Activated T-helper 9 cell treated with anti-CD3 and anti-CD28 coated beads, Interleukin-2, amount 50 U/mL, for 16 hours (primary cell): ENCODE measurements at places on chromosomes 2 and 18.

DNA sequence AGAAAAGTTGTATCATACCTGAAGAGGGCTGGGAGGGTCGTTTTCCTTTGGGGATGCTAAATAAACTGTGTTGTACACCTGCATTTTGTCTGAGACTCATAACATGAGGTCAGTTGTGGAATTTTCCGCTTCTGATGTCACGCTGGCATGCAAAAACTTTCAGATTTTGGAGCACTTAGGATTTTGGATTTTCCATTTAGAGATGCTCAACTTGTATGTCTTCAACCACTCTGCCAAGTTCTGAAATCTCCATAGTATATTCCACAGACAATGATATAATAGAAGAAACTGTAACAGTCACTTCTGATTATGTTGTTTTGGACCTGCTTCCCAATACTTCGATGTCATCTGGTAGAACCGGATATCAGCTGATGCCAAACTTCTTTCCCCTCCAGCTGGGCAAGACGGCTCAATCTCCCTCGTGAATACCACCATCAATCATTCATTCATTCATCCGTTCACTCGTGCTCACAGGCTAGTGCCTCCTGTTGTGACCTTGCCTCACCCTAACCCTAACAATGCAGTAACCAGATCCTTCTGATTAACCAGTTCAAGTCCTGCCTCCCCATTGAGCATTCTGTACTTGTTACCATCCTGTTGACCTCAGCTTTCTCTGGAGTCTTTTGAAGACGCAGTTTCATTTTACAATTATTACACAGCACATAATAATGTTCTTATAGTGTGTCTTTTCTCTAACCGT, 5.3 kb upstream of the PLEKHH2 start:
- DNase-seq: no peak

GRCh38 chr18:9174302-9174701, 37.7 kb downstream of the ANKRD12 start:
- DNase-seq: no peak

- no peak for DNase-seq
Observed at GRCh38 chr2:225573603-225574002, 174.1 kb downstream of the NYAP2 start.

DNA sequence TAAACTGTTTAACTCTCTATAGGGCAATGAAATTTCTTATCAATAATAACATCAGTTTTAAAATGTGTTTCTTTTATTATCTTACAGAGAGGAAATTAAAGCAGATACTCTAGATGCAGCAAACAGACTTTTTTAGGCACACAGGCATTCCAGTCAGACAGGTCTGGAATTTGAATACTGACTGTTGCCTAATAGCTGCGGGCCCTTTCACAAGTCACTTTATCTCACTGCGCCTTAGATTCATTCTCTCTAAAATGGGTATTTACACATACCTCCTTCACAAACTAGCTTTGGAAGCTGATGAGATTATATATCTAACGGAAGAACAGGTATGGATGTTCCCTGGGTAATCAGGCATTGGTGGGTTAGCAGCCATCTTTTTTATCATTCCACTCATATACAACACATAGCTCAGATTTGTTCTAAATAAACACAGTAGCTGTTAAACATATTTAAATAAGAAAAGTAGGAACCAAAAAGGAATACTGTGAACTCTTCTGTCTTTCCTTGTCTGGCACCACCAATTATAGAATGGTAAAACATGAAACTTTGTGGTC, 104.2 kb downstream of the LRP2 start:
- DNase-seq: no peak

DNA sequence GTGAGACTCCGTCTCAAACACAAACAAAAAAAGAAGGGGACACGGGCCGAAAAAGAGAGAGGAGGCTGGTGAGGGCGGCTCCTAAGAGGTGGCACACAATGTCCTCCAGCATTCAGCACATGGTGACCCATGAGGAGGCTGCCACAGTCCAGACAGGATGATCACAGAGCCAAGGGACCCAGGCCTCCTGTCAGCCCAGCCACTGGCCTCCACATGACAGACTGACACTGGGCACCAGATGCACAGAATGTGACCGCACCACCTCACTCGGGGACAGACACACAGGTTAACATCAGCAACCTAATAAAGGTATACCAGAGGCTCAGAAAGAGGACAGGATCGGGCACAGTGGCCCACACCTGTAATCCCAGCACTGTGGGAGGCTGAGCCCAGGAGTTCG, 21.0 kb downstream of the PASK start:
- no peak for DNase-seq

DNA sequence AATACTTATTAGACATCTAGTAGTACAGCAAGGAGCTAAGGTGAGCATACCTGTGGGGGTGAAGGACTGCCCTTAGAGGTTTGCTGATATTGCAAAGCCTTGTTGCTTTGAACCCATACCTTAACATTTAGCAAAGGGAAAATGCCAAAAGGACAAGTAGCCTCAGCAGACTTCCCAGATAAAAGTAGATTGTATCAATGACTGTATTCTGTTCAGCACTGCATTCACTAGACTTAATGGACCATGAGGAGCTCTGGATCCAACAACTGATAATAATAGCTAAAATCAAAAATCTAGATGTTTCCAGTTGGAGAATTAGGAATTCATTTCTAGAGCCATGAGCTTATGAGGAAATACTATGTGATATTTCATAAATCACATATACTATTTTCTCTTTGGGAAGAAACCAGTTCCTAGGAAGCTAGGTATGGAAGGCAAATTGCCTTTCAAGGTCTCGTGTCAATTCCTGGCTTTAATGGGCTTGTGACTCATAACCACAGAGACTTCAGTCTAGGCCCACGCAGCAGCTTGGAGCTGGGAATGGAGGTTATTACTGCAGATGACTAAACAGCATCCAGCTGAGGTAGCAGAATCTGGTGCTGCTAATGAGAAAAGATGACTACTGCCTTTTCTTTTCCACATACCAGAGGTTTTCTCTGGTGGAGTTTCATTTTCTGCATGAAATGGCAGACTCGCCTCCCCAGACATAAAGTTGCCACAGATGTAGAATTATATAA, 191.2 kb upstream of the NABP1 start:
- DNase-seq: no peak

GRCh38 chr2:45905632-45905958, 254.1 kb downstream of the PRKCE start:
- no peak for DNase-seq

DNA sequence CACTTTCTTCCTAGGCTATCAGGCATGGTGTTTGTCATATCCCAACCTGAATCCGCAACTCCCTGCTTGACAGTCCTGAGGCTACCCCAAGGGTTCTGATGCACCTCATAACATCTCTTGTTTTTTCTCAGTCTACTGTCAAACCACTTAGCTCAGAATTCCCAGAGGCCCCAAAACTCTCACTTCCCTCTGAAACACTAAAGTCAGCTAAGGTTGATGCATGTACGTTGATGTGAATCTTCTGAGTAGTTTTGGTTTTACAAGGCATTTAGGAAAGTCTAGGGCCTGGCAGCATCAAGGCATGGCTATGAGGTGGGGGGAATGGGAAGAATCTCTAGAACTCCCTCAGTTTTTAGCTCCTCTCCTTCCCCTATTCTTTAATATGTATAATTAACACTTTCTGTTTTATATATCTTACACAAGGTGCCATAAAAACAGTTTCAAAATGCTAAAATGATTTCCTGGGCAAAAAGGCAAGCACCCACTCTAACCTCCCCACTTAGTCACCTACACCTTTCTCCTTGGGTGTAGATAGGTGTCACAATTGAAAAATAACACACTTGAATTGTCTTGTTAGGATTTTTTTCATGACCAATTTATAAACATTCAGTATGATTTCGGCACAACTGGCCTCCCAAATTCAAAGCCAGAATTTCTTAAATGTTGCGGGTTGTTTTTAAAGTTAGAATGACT, 71.4 kb upstream of the TANK start:
- DNase-seq: no peak

DNA sequence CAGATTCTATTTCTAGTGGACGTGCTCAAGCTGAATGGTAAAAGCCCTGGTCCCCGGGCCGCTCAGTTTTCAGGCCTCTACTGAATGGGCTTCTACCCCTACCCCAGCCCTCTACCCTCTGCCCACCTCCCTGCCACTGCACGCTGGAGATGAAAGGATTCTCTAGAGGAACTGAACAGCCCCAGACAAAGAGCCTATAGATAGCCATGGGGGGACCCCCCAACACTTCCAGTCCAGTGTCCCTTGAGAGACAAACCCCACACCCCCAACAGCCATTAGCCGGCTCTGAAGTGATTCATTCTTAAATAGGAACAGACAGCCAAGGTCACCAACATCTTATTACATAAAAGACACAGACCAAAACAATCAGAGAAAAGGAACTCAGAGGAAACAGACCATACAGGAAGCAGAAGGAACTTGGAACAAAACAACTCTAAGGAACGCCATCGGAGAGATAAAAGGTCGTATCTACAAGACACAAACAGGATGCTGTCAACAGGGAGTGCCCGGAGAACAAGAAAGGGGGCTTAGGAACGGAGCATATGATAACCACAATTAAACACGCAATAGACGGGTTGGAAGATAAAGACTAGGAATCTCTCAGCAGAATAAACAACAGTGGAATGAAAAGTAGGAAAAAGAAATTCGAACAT, 23.5 kb downstream of the TMEM37 start:
- no peak for DNase-seq

DNA sequence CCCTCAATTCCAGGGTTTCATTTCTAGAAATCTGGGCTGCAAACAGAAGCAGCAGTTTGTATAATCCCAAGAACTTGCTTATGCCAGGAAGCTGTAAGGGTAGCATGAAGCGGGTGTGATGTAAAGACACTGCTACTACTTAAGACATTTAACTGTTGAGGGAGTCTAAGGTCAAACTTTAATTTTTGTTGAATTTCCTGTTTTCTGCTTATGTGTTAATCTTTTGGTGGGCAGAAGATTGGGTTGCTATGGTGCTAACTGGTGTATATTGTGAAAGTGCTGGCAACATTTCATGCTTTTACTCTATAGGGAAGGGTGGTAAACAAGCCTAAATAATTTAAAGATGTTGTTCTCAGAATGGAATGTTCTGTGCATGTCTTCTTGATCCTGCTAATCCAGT, 2.7 kb downstream of the NCOA1 start:
- no peak for DNase-seq

DNA sequence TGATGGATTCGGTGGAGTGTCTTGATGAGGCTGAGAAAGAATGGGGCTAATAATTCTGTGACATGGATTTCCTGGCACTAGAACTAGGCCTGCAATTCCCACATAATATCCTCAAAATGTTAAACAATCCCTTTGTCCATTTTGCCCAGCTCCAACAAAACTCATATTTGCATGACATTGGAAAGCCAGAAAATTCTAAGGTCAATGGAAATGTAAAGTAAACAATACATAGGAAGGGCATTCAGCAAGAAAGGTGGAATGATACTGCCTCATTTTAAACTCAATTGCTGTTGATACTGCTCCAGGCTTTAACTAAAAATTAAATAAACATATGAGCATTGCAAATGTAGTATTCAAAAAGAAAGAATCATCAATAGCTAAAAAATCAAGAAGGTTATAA, 434.8 kb upstream of the SLC8A1 start:
- no peak for DNase-seq

GRCh38 chr2:154882725-154883124, 184.2 kb downstream of the KCNJ3 start:
- DNase-seq: no peak

DNA sequence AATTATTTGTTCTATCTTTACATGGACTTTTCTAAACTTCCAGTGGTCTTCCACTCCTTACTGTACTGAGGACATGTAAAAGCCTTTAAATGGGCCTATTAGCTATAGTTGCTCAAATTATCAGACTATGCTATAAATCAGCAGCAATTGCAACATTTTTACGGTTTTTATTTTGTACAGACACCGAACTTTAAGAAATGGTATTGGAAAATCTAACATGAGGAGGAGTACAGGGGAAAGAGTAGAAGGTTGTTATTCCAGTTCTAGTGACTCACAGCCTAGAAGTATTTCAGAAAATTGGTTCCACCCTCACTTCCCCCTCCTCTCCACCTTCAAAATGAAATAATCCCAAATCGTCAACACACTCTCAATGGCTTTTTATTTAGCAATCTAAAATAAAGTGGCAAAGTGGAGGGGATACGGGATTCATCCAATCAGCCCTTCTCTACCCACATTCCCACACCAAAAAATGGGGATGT, 1.1 kb downstream of the NCKAP1 start:
- DNase-seq: no peak

DNA sequence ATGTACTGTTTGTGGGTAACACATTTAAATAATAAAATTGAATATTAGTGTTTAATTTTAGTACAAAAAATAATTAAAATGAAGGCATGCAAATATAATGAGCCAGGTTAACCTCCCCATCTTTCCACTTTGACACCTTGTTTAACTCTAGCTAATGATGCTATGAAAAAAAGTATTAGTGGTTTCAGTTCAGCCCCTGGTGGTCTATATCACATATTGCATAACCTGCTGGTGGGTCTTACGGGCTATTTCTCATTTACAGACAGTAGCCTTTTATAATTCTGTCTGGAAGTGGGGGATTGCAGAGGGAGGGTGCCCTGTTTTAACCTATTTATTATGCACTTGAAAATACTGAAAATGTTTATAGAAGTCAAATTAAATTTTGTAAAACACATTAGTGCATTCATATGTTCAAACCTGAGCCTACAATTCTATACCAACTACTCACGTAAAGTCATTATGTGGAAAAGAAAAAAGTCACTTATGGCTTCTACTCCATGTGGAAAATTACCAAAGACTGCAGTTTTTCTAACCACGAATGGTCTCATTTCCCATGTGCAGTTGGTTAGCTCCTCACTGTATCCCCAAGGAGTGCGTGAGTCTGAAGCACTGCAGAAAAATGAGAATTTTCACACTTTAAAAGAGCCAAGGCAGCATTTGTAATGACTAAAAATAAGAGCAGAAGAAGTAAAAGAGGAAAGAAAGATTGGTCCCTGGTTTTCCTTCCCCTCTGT, 381.0 kb downstream of the MTX2 start:
- DNase-seq: no peak

GRCh38 chr2:70986499-70987189, 8.0 kb downstream of the TEX261 start:
- no peak for DNase-seq
